ENCODE measurements at places on chromosomes 1 and 21.
A peak's percentile ranks its signal among the peaks of the same experiment; 100 is the strongest.

GRCh38 chr1:158179301-158180041, 1.2 kb upstream of the CD1D start:
- no peak for DNase-seq

DNA sequence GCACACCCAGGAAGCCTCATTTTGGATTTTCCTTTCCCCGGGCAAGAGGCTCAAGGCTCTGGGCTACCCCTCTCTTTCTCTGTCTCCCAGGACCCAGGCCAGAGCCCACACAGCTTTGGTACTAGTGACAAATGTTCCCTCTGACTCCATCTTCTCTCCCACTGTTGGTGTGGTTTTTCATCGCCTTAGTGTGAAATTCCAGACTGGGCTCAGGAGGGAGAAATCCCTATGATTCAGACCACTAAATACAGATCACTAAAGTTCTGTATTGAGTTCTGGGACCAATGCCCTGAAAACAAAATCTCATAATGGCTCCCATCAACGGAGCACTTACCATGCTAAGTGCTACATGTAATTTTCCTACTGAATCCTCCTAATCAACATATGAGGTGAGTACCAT, 26.1 kb downstream of the IQGAP3 start:
- no peak for DNase-seq

DNA sequence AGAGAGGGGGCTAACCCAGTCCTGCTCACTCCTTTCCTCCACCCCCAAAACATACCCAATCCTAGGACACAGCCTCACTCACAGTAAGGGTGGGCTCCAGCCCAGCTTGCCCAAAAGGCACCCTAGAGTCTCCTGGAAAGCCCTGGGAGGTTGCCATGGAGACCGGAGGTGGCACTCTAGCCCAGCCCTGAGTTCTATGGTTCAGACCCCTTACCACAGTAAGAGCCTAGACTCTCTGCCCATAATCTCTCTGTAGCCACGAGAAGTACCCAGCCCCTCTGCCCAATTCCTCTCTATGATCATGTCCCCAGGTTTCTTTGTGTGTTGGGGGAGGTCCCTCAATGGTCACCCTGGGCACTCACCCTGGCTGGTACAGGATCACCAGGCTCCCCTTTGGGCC, 14.4 kb downstream of the COL16A1 start:
- DNase-seq = no peak

DNA sequence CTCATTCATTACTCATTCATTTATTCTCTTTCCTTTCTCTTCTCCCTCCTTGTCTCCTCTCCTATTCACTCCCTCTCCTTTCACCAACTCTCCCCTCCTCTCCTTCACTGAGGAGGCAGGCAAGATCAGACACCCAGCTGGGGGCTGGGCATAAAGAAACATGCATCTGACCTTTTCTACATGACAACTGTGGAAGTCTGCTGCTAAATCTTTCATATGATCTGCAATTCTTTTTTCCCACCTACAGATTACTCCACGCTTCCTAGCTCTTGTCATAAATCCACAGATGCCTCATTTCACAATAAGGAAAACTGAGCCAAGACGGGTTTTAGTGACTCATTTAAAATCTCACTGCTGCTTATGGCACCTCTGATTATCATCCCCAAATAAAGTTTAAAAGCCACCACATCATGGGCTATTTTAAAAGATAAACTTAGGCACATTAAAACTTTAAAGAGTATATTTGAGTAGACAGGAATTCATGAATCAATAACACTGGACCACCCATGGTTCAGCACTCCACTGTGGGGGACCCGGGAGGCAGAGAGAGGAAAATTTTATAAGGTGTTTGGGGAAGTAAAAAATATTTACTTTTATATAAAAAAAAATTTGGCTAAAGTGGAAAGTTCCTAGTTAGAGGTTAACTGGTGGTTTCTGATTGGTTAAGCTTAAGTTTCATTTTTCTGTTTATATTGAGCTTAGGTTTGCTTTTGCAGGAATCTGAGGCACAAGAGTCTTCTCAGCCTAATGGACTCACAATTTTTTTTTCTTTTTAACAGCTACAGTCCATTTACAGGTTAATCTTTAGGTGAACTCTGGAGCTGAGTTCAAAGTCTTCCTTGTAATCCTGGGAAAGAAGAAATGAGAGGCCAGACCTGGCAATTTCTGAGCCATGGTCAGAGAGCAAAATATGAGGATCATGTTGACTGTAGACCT, 55.8 kb upstream of the DNAH14 start:
- no peak for DNase-seq

DNA sequence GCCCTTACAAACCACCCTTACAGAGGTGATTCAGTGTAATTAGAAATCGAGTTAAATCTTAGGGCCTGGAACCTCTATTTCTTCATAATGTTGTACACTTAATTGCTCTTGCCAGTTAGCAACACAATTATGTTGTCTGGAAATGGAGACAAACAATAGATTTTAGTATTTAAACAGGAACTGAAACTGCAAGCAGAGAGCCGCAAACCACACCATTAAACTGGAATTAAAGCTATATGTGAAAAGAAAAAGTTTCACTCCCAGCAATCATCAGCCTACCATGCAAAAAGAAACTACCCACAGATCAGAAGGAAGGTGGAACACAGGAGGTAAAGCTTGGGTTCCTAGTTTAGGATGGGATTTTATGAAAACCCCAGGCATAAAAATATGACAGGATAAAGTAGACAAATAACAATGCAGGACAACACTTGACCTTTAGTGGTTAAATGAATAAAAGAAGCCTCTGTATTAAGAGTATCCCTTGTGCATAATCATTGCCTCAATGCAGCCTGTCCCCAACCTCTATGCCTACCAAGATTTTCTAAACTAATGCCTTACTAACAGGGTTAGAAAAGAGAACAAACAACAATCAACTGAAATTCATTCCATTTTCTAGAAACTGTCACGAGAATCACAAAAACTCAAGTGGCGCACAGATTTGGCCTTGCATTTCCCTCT, 304.3 kb upstream of the ESRRG start:
- no peak for DNase-seq

DNA sequence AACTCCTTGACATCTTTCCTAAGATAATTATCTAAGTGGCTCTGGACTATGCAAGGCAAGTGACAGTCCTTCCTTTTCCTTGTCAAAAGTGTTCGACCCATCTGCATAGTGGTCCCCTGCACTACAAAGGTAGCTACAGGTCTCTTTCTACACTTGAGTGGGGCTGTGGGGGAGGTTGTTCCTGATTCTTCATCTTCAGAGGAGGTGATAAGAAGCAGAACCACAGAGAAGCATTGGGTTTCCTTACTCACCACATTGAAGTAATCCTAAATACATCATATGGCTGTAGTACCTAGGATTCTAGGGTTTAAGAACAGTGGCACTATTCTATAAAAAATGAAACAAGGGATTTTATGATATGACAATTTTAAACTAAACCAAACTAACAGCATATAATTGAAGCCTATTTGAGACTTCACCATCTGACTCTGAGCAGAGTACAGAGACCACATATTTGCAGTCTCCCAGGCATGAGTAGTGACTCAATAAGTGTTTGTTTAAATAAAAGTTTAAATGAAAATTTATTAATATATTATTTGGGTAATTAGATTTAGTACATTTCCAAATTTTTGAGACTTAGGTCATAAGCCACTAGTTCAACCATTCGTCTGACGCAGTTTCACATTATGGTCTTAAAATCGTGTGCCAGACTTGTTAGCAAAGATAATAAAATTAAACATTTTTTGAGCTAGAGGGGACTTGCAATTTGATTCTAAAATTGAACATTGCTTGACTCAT, 54.9 kb upstream of the NEK7 start:
- DNase-seq = no peak

- no peak for DNase-seq
Observed at GRCh38 chr1:2204415-2205190, 10.0 kb upstream of the FAAP20 start.

DNA sequence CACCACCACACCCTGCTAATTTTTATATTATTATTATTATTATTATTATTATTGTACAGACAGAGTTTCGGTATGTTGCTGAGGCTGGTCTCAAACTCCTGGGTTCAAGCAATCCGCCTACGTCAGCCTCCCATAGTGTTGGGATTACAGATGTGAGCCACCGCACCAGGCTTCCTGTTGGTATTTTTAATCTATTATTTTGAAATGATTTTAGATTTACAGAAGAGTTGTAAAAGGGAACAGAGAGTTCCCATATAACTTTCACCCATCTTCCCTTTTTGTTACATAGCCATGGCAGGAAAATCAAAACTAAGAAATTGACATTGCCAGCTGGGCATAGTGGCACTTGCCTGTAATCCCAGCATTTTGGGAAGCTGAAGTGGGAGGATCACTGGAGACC, 42.9 kb upstream of the CITED4 start:
- DNase-seq = no peak

DNA sequence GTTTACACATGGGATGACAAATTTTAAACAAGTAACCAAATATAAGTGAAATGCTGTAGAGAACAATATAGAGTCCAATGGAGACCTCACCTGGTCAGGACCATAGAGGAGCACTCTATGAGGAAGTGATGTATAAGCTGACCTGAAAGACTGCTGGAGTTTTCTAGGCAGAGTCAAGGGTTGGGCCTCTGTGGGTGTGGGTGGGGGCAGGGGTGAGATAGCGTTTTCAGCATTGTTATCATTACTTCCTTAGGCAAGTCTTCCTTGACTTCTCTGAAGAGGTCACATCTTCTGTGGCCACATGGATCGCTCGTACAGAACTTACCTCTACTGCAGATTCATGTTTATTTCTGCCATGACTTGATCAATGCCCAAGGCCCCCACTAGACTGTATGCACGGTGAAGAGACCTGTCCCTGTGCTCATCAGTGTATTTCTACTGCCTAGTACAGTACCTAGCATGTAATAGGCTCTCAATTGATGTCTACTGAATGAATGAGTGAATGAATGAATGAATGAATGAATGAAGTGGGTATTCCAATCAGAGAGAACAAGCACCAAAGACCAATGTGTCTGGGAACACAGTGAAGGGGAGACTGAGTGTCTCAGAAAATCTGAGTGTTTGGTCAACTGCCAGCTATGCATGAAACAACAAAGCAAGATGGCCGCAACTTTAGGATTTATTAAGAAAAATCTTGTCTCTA, 116.5 kb downstream of the RNF220 start:
- DNase-seq = no peak

DNA sequence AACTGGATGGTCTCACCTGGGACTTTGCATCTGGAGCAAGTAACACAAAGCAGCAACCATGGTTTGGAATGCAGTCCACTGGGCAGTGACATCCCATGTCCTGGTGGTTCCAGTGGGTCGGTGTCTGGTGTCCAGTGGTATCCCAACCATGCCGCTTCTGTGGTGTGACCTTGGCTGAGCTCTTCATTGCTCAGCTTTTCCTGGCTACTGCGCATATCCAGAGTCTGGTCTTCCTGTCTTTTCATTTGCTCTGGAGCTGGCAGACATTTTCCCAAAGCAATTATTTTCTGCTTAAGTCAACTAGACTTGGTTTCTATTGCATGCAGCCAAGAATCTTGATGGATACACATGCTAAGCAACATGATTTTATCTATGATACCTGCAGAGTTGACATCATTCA, 28.4 kb upstream of the CD2 start:
- no peak for DNase-seq

GRCh38 chr1:89826594-89826993, 5.8 kb downstream of the LRRC8D start:
- no peak for DNase-seq

GRCh38 chr1:30363031-30363430, 360.4 kb downstream of the MATN1 start:
- DNase-seq = no peak

GRCh38 chr1:15758953-15759661, 512 bp downstream of the FBLIM1 start:
- DNase-seq = no peak

DNA sequence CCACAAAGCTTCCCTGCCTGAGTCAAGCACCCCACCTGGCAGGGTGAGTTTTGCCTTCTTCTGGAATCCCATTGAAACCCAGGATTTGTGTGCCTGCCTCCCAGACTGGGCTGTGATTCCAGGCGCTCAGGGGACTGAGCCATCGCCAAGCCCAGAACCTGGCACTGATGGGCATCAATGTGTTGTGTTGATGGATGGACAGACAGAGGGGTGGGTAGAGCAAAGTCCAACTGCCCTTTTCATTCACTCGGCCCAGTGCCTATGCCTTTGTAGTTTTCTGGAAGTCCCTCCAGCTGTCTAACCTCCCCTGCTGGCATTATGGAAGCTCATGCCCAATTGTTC, 66.0 kb upstream of the LAPTM5 start:
- no peak for DNase-seq

GRCh38 chr1:203480525-203481084, 5.0 kb downstream of the PRELP start:
- DNase-seq = peak; percentile 28

GRCh38 chr1:6603238-6603914, 707 bp upstream of the KLHL21 start:
- DNase-seq = no peak

DNA sequence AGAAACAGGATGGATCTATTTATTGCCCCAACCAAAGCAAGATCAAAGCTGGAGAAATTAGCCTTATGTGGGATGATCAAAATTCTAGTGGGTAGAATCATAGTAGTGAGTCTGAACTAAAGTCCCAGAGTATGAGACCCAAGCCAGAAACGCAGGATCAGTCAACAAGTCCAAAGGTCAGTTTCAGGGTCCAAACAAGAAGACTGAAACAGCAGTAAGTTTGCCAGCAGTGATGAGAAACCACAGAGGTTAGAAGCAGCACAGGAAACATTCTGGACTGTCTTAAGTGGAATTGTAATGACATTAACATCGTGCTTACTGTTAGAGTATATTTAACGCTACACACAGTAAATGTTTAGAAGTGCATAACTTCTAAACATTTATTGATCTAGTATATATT, 251.0 kb downstream of the LRRIQ3 start:
- no peak for DNase-seq

DNA sequence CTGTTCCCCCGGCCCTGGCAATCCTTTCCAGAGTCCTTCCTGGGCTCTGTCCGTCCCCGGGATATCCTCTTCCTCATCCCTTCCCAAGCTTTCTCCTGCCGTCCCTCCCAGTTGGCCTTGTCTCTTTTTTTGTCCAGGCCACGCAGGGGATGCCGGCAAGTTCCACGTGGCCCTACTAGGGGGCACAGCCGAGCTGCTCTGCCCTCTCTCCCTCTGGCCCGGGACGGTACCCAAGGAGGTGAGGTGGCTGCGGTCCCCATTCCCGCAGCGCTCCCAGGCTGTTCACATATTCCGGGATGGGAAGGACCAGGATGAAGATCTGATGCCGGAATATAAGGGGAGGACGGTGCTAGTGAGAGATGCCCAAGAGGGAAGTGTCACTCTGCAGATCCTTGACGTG, 13.4 kb upstream of the SVBP start:
- no peak for DNase-seq

DNA sequence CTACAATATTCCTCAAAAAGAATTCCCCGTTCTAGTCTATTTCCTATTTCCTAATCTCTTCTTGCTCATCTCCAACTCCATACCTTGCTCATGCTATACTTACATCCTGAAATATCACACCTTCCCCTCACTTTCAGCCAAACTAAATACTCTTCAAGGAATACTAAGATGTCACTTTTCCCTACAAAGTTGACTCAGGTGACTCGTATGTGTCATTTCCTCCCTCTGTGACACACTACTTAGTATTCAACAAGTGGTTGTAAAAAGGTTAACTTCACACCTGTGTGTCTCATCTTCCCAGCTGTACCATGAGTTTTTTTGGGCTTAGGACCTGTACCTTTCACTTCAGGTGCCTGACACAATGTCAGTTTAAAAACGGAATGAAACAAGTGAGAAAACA, 81.9 kb upstream of the LBR start:
- DNase-seq = no peak

GRCh38 chr1:109788695-109789521, 25.2 kb upstream of the EPS8L3 start:
- DNase-seq = no peak

Measured in stimulated activated CD4-positive, alpha-beta T cell treated with anti-CD3 and anti-CD28 coated beads, TNF-alpha, amount 100 ng/mL, for 48 hours (primary cell).